Foreskin fibroblast (primary cell): ENCODE measurements at places on chromosomes 2 and 18.

DNA sequence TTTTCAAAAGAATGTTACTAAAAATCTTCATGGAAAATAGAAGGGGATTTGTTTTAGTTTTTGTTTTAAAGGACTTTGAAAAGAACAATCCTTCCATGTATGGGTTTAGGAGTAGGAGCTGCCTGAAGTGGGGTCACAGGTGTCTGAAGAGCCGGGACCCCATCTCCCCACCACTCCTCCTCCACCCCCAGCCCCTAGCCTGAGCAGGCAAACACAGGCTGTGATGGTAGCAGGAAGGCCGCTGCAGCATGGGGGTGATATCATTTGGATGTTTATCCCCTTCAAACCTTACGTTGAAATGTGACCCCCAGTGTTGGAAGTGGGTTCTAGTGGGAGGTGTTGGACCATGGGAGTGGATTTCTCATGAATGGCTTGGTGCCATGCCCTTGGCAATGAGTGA lies 93.0 kb downstream of the ZBTB7C start:
- DNase-seq: no peak

GRCh38 chr18:11121443-11121849 lies 27.9 kb downstream of the PIEZO2 start:
- no peak for DNase-seq

DNA sequence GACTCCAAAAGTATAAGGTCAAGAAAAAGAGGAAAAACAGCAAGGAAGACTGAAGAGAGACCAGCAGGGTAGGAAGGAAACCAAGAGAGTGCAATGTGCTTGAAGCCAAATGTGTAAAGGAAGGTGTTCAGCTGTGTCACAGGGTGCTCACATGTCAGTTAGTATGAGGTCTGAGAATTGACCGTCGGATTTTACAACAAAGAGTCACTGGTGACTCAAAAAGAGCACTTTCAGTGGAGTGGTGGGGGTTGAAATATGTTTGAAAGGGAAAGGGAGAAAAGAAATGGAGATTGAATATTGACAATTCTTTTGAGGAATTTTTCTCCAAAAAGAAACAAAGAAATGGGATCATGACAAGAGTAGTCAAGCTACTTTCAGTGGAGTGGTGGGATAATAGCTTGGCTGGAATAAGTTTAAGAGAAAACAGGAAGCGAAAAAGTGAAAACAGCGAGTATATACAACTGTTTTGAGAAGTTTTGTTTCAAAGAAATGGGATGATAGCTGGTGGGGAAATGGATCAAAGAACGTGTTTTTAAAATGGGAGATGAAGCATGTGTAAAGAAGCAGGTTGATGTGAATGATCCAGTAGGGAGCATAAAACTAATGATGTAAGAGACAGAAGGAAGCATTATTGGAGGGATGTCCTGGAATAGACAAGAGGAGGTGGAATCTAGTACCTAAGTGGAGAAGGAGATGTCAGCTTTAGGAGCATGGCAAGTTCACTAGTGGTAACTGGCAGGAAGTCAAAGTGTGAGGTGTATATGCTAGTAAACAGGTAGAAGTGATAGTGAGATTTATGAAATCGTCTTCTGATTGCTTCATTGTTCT lies 3.6 kb upstream of the TSPYL6 start:
- DNase-seq: no peak

DNA sequence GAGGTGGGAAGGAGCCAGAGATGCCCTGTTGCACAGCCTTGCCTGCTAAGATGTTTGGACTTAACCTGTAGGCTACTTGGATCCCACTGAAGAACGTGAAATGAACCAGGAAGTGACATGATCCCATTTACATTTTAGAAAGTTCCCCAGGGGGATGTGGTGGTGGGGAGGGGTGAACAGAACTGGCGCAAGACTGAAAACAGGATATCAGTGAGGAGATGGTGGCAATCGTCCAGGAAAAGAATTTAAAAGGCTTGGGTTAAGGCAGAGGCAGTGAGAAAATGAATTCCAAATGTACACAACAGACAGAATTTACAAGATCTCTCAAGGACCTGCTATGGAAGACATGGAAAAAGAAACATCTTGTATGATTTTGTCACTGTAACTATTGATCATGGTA lies 42.3 kb downstream of the SULT1C2 start:
- DNase-seq: peak; percentile 28

GRCh38 chr18:13137670-13138419 lies 80.7 kb upstream of the LDLRAD4 start:
- DNase-seq: no peak

- no peak for DNase-seq
Measured at GRCh38 chr18:59275406-59275949, 2.2 kb upstream of the RAX start.

DNA sequence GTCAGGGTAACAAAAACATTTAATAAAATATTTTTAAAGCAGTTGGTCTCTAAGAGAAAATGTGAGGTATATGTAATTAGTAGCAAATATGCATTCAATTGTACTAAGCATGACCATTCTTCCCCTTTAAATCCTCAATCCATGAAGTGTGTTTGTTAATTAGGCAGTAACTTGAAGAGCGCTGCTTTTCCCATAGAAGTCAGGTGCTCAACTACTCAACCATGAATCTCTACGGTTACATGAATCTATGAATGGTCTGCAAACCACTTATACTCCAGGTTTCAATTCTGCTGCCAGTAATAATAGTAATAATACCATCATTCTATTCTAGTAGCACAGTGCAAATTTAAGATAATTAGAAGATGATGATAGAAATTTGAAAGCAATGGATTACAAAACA lies 55.8 kb downstream of the SLC8A1 start:
- DNase-seq: no peak

- DNase-seq: no peak
Measured at GRCh38 chr2:3635171-3635974, 22.6 kb upstream of the ALLC start.
